ENCODE measurements at places on chromosomes 12 and 14. TPM values are rescaled to one million over a fixed set of nuclear protein-coding genes. Genes with fewer than 3 reads are reported as not detected.

GRCh38 chr14:38786921-38787320, 316.1 kb downstream of the SEC23A start:
- no peaks in the 10 kb centered on the region for H3K27me3 ChIP-seq
- no peak for DNase-seq
- H3K36me3 ChIP-seq = no peaks in the 10 kb centered on the region
- H3K27ac ChIP-seq = no peak overlapping the region
- no peaks in the 10 kb centered on the region for H3K4me1 ChIP-seq

DNA sequence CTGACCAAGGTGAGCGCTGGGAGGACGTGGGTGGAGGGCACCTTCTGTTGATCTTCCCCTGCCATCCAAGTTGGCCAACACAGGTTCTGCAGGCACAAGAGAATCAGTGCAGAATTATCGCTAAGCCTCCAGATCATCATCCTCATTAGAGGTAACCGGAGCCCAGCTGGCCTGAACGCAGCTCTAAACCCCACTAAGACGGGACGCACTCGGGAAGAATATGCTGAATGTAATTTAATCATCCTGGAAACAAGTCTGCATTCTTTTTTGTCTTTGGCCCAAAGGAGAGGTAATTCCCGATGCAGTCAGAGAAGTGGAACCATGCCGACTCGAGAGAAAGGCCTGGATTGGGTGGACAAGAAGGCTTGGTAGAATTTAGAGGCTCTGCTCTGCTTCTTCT, 111.0 kb upstream of the GSC start:
- no peak overlapping the region for H3K27ac ChIP-seq
- H3K36me3 ChIP-seq = no peaks in the 10 kb centered on the region
- no peaks in the 10 kb centered on the region for H3K4me1 ChIP-seq
- H3K27me3 ChIP-seq = peaks cover 6% of the 10 kb centered on the region
- no peak for DNase-seq

GRCh38 chr12:53207042-53207441, at the start of gene ITGB7:
TSS of gene ITGB7 (minus strand) at chr12:53207251. CDS start at chr12:53200443, 6,808 bp downstream.
- peaks cover 48% of the 10 kb centered on the region for H3K36me3 ChIP-seq
- peak; percentile 92 for DNase-seq
- peak within 1 kb of the TSS; percentile 91 for H3K4me3 ChIP-seq
- H3K27ac ChIP-seq = peak within 1 kb of the TSS; percentile 89
- peaks cover 69% of the 10 kb centered on the region for H3K4me1 ChIP-seq

- peaks cover 19% of the 10 kb centered on the region for H3K4me1 ChIP-seq
- peak; percentile 80 for DNase-seq
- no peak overlapping the region for H3K4me3 ChIP-seq
- H3K27me3 ChIP-seq = no peaks in the 10 kb centered on the region
Observed at GRCh38 chr14:91177073-91178034, 63.5 kb downstream of the DGLUCY start.

GRCh38 chr12:6090803-6091202, 33.7 kb downstream of the VWF start:
- DNase-seq = no peak
- no peak overlapping the region for H3K27ac ChIP-seq
- peaks cover 30% of the 10 kb centered on the region for H3K27me3 ChIP-seq
- H3K36me3 ChIP-seq = no peaks in the 10 kb centered on the region

DNA sequence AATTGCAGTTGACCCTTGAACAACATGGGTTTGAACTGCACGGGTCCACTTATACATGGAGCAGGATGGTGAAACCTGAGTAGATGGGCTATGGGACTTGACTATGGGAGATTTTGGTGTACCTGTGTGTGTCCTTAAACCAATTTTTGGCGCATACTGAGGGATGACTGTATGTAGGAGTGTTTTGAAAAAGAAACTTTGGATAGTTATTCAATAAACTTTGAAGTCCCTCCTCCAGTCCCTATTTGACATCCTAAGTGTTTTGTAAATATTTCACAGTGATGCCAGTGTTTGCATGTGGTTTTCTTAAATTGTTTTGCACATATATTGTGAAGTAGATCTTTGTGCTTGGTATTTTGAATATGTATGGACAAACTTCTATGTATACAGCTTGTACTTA, 12.4 kb downstream of the KTN1 start:
- H3K27me3 ChIP-seq = no peaks in the 10 kb centered on the region
- no peak overlapping the region for H3K4me3 ChIP-seq
- no peak overlapping the region for H3K27ac ChIP-seq

DNA sequence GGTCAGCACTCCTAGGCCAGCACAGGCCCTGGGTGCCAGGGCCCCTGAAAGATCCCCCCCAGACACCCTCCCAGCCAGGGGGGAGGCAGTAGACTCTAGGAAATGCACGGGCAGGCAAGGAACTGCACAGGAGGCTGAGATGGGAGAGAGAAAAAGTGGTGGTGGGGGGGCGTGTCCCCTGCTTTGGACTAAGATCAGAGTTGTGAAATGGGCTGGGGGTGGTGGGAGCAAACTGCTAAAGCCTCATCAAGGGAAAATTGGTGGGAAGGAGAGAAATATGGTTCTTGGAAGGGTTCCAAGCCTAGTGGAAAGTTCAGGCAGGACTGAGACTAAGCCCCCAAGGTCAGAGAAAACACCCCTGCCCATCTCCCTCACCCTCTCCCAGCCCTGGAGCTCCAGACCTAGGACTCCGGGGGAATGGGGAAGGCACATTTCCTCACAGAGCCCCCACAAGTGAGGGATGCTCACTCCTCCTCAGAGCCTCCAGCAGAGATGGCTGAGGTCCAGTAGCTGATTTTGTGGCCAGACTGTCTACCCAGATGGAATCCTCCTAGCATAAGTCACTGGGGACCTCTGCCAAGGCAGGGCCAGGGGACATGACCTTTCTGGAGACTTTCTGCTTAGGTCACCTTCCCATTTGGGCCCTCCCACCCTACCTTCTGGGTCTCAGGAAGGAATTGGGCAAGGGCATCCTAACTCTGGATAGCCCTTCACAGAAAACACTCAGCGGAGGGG, 29.8 kb downstream of the FIGNL2 start:
- H3K27ac ChIP-seq = no peak overlapping the region
- H3K4me1 ChIP-seq = peaks cover 8% of the 10 kb centered on the region
- H3K27me3 ChIP-seq = peaks cover 13% of the 10 kb centered on the region

DNA sequence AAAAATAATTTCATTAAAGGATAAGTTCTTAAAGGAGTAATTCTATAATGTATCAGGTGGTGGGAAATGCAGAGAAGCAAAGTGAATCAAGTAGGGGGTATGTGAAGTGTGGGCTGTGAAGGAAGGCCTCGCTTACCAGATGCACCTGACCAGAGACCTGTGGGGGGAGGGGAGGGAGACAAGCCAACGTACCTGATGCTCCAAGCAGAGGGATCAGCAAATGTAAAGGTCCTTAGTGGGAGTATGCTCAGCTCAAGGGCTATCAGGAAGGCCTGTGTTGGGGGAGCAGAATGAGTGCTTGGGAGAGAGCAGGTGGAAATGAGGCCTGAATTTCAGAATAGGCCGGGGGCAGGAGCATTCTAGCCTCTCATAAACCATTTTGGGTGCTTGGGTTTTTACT, 57.1 kb downstream of the ANO4 start:
- no peak overlapping the region for H3K27ac ChIP-seq
- H3K36me3 ChIP-seq = no peaks in the 10 kb centered on the region
- no peaks in the 10 kb centered on the region for H3K4me1 ChIP-seq
- no peak overlapping the region for H3K4me3 ChIP-seq

CD163 gene
- not detected for total RNA-seq

KIAA0586 gene
- total RNA-seq = 27.7 TPM

RDH11 gene
- 59.8 TPM for total RNA-seq

Measured in activated CD8-positive, alpha-beta memory T cell treated with anti-CD3 and anti-CD28 coated beads, Interleukin-2, amount 10 ng/mL, durations not matched to agents 7 days and 5 days (primary cell).